ENCODE measurements at places on chromosomes 13 and 19. TPM values are rescaled to one million over a fixed set of nuclear protein-coding genes. Genes with fewer than 3 reads are reported as not detected.
A peak's percentile ranks its signal among the peaks of the same experiment; 100 is the strongest.

The RNF225 gene
- not detected for total RNA-seq

The CD37 gene
- total RNA-seq, result not detected

- peak; percentile 24 for DNase-seq
Observed at GRCh38 chr19:41530761-41531301, 45.1 kb upstream of the CEACAM21 start.

DNA sequence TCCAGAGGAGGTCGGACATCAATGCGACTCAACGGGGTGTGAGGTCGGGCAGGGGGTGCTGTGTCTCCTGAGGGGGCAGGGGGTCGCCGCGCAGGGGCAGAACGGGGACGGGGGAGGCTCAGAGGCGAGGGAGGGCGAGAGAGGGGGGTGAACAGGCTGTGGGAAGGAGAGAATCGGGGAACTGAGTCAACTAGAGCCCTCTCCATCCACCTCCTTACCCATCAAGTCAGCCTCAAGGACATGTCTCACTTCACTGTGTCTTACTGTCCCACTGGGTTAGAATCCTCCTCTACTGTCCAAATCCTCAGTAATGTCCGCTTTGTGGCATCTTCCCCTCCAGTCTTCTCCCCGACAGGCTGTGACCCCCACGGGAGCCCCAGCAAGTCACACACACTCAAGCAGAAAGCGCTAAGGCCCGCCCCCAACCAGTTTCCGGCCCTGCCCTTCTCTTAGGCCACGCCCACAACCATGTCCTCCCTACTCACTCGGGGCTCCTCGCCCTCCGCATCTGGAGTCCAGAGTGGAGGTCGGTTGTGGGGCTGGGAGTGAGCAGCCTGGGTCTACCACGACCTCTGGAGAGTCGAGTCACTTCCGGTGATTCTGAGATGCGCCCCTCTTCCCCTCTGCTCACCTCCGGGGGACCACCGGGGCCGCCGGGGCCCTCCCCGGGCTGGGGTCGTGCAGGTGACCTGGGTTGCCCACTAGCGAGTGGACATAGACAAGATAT is 9.3 kb downstream of the PLEKHA4 start:
- DNase-seq, result no peak

DNA sequence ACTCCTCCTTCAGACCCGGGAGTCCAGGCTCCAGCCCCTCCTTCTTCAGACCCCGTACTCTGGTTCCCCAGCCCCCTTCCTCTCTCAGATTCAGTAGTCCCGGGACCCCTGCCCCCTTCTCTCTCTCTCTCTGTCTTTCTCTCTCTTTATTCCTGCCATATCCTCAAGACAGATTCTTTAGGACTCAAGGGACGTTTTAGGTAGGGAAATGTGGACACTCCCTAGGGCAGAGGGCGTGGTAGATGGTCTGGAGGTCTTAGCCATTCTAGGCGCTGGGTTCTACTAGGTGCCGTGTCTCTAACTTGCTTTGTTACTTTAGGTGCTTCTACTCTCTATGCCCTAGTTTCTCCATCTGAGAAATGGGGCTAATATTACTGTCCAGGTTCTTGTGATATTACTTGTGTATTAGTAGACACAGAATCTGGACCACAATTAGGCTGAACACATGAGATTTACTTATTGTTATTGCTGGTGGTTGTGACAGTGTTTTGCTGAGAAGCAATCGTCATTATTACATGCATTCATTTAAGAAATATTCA is 751 bp upstream of the C19orf84 start:
- DNase-seq, result no peak

GRCh38 chr19:482186-483041 is 13.9 kb upstream of the MADCAM1 start:
- DNase-seq, result no peak

DNA sequence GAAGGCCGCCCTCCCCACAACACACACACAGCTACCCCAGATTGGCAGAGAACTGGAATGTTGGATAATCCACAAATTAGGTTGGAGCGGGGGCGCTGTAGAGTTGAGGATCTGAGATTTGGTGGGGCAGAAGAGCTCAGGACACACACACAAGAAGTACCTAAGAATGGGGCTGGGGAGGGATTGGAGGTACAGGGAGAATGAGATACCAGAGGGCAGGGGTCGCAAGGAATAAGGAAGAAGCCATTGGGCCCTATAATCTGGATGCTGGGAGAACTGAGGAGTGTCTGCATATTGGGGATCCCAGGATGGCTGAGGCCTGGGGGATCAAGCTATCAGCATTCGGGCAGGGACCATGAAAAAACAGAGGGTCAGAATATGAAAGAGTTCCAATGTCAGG is 11.5 kb downstream of the SYT3 start:
- DNase-seq, result no peak

DNA sequence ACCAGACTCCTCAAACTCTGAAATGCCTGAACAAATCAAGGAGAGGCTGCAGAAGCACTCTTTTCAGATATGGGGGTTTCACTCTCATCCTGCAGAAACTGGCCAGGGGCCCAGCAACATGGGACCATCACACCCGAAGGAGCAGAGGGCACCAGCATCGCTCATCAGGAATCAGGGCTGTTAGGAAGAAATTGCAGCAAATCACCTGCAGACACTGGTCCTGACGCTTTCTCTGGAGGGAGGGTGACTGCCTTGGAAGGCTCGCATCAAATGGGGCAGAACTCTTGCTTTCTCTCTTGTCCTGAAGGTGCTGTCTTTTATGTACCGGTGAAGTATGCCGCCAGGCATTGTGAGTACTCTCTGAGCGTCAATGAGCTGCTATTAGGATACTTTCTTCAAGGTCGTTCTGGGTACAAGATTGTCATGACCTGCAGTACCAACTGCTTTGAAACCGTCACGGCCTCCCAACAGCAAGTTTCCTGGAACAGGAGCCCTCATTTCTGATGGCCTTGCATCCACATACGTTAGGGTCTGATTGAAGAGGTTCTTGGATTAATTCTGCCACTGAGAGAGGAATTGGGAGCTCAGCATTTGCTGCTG is 155.7 kb upstream of the SOX1 start:
- no peak for DNase-seq
